PC-3 (cell line): ENCODE measurements at places on chromosomes 4 and X. TPM values are rescaled to one million over a fixed set of nuclear protein-coding genes. Genes with fewer than 3 reads are reported as not detected.

- DNase-seq, result no peak
- H3K27me3 ChIP-seq, result no peaks in the 10 kb centered on the region
- H3K4me1 ChIP-seq, result no peaks in the 10 kb centered on the region
- H3K27ac ChIP-seq, result no peak overlapping the region
Observed at GRCh38 chr4:76811604-76812412, 86.1 kb downstream of the SOWAHB start.

DNA sequence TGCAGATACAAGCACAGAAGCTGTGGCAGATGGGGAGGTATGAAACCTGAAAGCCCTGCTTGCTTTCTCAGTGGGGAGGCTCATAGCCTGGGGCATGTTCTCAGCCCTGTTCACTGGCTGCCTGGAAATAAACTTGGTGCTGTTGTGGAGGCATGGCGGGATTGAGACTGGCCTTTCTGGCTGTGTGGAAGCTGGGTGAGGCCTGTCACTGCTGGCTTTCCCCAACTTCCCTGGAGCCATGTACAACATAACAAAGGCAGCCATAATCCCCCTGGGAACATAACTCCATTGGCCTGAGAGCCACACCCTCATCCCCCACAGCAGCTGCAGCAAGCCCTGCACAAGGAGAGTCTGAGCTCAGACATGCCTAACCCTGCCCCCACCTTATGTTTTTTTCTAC is 237.7 kb upstream of the TLL1 start:
- no peak for DNase-seq
- H3K4me1 ChIP-seq, result no peaks in the 10 kb centered on the region
- H3K36me3 ChIP-seq, result no peaks in the 10 kb centered on the region

DNA sequence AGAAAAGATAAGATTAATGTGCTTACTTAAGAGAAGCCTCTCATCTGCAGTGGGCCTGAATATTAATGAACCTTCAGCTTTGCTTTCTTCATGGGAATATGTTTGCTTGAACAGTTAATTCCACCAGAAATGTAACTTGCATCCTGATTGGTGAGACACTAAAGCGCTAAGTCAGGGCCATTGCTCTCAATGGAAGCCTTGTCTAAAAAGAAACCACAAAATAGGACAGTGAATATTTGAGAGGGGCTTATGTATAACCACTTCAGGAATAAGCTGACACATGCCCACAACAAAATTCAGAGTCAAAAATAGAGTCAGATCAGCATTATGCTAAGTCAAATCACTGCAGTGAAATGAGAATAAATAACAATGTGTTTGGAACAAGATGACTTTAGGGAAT is 1125.8 kb downstream of the STIM2 start:
- H3K36me3 ChIP-seq, result no peaks in the 10 kb centered on the region
- H3K27ac ChIP-seq, result no peak overlapping the region
- H3K4me3 ChIP-seq, result no peak overlapping the region
- no peaks in the 10 kb centered on the region for H3K27me3 ChIP-seq

GRCh38 chr4:150647008-150647407 is 65.1 kb downstream of the MAB21L2 start:
- no peak for DNase-seq
- H3K4me1 ChIP-seq, result no peaks in the 10 kb centered on the region
- H3K4me3 ChIP-seq, result no peak overlapping the region
- H3K27me3 ChIP-seq, result no peaks in the 10 kb centered on the region
- no peak overlapping the region for H3K27ac ChIP-seq

GRCh38 chr4:158182736-158183135 is 9.9 kb upstream of the GASK1B start:
- H3K4me3 ChIP-seq, result no peak overlapping the region
- H3K27ac ChIP-seq, result no peak overlapping the region
- no peaks in the 10 kb centered on the region for H3K4me1 ChIP-seq
- no peaks in the 10 kb centered on the region for H3K36me3 ChIP-seq
- DNase-seq, result no peak

DNA sequence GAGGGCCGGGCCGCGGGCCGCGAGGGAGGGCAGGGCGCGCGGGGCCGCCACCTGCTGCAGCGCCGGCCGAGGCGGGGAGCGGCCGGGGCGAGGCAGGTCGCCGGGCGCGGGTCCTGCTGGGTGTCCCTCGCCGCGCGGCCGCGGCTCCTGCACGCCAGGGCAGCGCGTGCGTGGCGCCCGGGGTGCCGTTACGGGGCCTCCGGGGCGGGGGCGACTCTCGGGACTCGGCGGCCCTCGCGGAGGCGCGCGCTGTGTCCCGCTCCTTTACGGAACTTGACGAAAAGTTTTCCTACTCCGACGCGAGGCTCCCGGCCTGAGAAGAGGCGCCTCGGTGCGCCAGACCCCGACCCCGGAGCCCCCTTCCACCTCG is 329 bp downstream of the TBC1D14 start:
- H3K4me3 ChIP-seq, result peak overlapping the region; percentile 78
- no peaks in the 10 kb centered on the region for H3K36me3 ChIP-seq
- peaks cover 8% of the 10 kb centered on the region for H3K4me1 ChIP-seq
- peak; percentile 8 for DNase-seq

GRCh38 chr4:152559641-152560040 is 23.7 kb upstream of the FBXW7 start:
- no peak for DNase-seq
- no peaks in the 10 kb centered on the region for H3K36me3 ChIP-seq
- H3K4me3 ChIP-seq, result no peak overlapping the region

DNA sequence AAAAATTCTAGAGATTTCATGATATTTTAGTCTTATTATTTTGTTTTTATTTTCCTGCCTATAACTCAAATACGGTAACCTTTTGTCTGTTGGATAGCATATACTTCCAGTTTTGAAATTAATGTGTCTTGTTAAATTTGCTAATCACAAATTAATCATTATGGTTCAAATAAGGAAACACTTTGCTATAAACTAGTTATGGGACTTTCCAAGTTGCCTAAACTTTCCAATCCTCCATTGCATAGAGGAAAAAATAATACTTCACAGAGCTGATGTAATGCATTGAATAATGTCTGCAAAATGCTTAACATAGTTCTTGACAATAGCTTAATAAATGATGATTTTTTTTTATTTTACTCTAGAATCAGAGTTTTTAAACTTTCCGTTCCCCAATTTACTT is 4.7 kb downstream of the GUCY1B1 start:
- no peaks in the 10 kb centered on the region for H3K36me3 ChIP-seq
- H3K27me3 ChIP-seq, result no peaks in the 10 kb centered on the region
- H3K4me3 ChIP-seq, result no peak overlapping the region
- H3K27ac ChIP-seq, result no peak overlapping the region

DNA sequence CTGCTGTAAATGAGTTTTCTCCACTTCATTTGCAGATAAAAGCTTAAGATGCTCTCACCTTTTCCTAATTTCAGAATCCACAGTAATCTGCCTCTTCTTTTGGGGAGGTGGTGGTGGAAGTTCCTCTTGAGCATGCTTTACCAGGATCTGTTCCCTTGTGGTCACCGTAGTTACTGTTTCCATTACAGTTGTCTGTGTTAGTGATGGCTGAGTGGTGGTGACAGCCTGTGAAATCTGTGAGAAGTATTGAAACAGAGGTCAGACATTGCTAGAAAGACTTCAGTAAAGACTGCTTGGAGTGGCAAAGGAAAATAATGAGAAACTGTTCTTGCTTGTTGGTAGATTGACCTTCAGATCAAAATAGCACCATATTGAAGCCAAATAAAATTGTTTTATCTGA is 666.2 kb downstream of the DMD start:
- no peak for DNase-seq
- H3K27me3 ChIP-seq, result no peaks in the 10 kb centered on the region
- no peaks in the 10 kb centered on the region for H3K36me3 ChIP-seq
- H3K27ac ChIP-seq, result no peak overlapping the region
- H3K4me3 ChIP-seq, result no peak overlapping the region
- H3K4me1 ChIP-seq, result no peaks in the 10 kb centered on the region

DNA sequence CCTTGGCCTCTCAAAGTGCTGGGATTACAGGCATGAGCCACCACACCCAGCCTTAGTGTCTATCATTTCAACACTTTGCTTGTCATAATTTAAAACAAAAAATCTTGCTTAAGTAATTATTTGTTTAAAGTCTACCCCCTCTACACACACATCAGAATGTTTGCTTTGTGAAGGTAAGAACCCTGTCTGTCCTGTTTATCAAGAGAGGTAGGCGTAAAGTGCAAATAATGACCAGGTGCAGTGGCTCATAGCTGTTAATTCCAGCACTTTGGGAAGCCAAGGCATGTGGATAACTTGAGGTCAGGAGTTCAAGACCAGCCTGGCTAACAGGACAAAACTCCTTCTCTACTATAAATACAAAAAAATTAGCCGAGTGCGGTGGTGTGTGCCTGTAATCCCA is 326.7 kb upstream of the CLNK start:
- H3K4me1 ChIP-seq, result no peaks in the 10 kb centered on the region
- H3K36me3 ChIP-seq, result no peaks in the 10 kb centered on the region
- H3K27ac ChIP-seq, result no peak overlapping the region
- H3K27me3 ChIP-seq, result no peaks in the 10 kb centered on the region

- DNase-seq, result no peak
- no peak overlapping the region for H3K27ac ChIP-seq
- H3K4me1 ChIP-seq, result peaks cover 25% of the 10 kb centered on the region
Observed at GRCh38 chr4:100424376-100424775, 93.4 kb downstream of the EMCN start.

- peaks cover 28% of the 10 kb centered on the region for H3K4me1 ChIP-seq
- DNase-seq, result no peak
- H3K27ac ChIP-seq, result no peak overlapping the region
- H3K27me3 ChIP-seq, result no peaks in the 10 kb centered on the region
Observed at GRCh38 chrX:118965395-118965794, 9.0 kb upstream of the LONRF3 start.

DNA sequence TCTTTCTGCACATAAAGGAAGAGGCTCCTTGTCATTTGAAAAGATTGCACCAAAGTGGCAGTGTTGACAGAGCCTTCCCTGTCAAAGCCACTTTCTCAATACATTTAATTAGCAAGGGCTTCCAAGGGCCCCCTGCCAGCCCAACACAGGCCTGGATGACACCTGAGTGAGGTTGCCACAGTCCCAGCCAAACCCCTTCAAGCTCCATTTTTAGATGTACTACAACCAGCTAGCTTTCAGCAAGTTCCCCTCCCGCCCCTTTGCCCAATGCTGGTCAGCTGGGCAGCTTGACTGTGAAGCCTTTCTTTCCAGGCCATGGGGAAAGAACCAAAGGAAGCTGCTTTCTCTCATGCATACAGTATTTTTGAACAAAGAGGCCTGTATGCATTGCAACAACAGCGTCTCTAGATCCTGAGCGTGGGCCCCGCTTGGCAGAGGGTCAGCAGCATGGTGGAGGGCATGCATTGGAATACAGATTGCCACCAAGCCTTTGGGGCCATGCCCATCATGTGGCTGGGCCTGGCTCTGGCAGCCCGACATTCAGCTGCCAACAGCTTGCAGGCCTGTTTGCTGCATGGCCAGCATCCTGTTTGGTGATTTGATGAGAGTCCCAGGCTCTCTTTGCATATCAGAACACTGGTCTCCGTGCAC is 261.1 kb upstream of the GATB start:
- no peak for DNase-seq
- H3K27me3 ChIP-seq, result no peaks in the 10 kb centered on the region
- peaks cover 8% of the 10 kb centered on the region; the same call in 1 of the 2 replicates for H3K4me1 ChIP-seq
- no peaks in the 10 kb centered on the region for H3K36me3 ChIP-seq
- H3K27ac ChIP-seq, result no peak overlapping the region
- H3K4me3 ChIP-seq, result no peak overlapping the region

The TMPRSS11A gene
- not detected in 2 replicates for total RNA-seq

The CPZ gene
- total RNA-seq, result 21.7 and 27.9 TPM in 2 replicates

The SYTL4 gene
- 2.7 and 3.2 TPM in 2 replicates for total RNA-seq

The NPFFR2 gene
- not detected in 2 replicates for total RNA-seq

The VEGFC gene
- total RNA-seq, result 36.6 and 43.4 TPM in 2 replicates

The TEX11 gene
- total RNA-seq, result not detected in 2 replicates
